ENCODE measurements at places on chromosomes 7 and 10.

GRCh38 chr7:1809601-1810258, 139.7 kb downstream of the ELFN1 start:
- DNase-seq: no peak

GRCh38 chr10:124892031-124892430, 49.9 kb upstream of the ZRANB1 start:
- no peak for DNase-seq

- DNase-seq: no peak
These were observed 6.5 kb upstream of the PGAM2 start for GRCh38 chr7:44071726-44072363.

DNA sequence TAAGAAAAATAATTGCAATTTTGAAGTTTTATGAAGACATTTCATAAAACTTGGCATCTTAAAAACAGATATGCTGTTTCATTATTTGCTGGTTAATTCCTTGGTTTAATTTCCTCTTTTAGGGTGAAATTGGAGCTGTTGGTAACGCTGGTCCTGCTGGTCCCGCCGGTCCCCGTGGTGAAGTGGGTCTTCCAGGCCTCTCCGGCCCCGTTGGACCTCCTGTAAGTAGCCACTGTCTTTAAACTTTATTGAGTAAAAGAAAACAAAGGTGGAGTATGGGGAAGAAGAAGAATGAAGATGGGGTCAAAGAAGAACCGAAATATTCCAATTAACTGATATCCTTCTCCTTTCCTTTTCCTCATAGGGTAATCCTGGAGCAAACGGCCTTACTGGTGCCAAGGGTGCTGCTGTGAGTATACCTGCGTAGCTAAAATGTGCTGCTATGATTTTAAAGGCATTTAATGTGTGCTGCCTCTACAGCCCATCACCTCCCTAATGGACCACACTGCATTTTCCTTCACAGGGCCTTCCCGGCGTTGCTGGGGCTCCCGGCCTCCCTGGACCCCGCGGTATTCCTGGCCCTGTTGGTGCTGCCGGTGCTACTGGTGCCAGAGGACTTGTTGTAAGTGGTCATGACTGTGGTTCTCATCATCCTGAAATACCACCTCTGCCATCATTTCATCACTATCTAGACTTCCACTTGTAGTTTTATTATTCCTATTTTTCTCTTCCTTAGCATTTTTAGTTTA, 14.7 kb downstream of the COL1A2 start:
- DNase-seq: no peak

- no peak for DNase-seq
These were observed 78.9 kb downstream of the FOXL3 start for GRCh38 chr7:368651-369475.

- DNase-seq: no peak
These were observed 95.1 kb upstream of the SAMD8 start for GRCh38 chr10:75016325-75016724.

DNA sequence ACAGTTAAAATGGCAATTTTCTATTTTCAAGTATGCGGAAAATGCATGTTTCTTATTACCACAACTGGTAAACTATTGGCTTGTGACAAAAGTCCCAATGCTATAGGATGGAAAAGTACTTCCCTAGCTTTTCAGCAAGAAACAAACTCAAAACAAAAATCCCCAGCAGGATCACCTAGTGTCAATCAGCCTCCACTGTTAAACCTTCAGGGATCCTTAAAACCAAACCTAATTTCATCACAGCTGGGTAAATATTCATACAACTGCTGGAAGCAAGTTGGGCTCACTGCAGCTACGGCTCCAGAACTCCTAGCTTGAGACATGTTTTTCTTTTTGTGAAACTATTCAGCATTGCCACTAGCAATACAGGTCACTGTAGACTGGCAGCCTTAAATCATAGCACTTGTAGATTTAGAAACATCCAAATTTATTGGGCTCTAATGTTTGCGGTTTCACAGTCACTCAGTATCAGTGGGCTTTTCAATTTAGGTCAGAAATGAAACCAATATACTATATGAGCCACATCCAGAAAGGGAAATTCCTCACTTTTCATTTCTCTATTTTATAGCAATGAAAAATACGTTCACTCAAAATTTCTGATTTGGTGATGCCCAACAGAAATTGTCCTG, 145.2 kb upstream of the ANK3 start:
- DNase-seq: no peak

GRCh38 chr7:100612730-100613390, 520 bp downstream of the MOSPD3 start:
- no peak for DNase-seq

DNA sequence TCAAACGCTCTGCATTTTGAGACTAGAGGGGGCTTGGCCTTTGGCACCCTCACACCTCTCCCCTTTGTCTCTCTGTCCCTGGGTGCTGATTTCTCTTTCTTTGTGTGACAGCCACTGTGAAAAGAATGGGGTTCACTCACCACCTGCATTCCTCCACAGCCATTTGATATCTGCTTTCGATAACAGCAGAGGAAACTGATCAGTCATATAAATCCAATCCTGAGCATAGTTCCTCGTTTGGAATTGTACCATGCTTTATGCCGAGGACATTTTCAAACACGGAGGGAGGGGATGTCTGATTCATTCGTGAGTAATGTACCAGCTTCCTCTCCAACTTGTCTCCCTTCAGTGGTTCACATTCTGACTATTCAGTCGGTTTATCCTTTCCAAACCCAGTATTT, 15.8 kb downstream of the MET start:
- no peak for DNase-seq

- no peak for DNase-seq
These were observed 183.6 kb downstream of the TAX1BP1 start for GRCh38 chr7:27923642-27923980.

DNA sequence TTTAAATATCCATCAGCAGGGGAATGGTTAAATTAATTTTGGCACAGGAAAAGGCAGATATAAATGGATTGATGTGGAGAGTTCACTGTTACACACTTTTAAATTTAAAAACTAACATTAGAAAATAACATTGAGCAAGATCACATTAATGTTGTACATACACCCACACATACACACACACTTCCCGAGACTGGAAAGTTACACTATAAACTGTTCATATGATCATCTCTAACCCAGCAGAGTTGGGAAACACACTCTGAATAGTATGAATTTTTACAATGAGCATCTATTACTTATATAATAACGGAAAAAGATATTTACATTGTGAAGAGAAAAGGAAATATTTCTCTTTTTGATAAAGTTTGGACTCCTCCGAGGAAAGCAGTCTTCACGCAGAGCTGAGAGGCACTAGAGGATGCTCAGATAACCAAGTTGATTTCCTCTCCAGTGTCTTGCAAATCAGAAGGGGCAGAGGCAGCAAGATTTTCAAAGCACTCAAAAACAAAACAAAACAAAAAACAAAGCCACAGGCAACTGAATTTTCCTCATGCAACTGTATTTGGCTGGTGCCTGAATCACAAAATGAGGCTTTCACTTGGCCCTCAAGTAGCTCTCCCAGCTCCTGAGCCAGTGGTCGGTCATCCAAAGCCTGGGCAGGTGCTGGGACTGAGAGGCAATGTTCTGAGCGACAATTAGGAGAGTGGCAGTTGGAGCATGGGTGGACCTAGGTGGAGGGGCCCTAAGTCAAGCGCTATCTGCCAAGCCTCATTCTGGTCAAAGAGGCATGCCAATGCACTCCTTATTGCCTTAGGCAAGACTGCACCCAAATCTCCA, 10.5 kb upstream of the GATAD1 start:
- DNase-seq: no peak

- DNase-seq: no peak
These were observed 8.3 kb downstream of the ALKBH4 start for GRCh38 chr7:102456327-102456726.

GRCh38 chr10:62830679-62831078, 14.5 kb upstream of the EGR2 start:
- no peak for DNase-seq

- DNase-seq: no peak
These were observed 4.1 kb downstream of the ACBD7 start for GRCh38 chr10:15084502-15084922.

DNA sequence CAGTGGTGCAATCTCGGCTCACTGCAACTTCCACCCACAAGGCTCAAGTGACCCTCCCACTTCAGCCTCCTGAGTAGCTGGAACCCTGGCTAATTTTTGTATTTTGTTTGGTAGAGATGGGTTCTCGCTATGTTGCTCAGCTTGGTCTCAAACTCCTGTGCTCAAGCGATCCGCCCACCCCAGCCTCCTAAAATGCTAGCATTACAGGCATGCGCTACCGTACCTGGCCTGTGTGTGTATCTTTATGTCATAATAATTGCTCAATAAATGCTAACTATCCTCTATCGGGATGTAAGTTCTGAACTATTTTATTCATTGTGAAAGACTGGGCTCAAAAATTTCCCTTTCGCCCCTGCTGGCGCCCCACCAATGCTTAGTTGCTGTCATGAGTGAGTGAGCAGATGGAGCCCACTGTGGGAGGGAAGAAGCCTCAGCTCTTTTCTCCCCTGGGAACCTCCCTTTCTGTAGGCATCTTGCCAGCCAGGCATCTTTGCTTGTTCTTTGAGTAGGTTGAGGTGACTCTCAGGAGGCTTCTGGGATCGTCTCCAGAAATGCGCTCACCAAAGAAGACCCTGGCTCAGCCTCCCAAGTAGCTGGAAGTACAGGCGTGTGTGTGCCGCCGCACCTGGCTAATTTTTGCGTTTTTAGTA, 38.3 kb downstream of the CAMK1D start:
- DNase-seq: no peak

GRCh38 chr10:80443531-80443974, 10.6 kb upstream of the TSPAN14 start:
- DNase-seq: no peak

DNA sequence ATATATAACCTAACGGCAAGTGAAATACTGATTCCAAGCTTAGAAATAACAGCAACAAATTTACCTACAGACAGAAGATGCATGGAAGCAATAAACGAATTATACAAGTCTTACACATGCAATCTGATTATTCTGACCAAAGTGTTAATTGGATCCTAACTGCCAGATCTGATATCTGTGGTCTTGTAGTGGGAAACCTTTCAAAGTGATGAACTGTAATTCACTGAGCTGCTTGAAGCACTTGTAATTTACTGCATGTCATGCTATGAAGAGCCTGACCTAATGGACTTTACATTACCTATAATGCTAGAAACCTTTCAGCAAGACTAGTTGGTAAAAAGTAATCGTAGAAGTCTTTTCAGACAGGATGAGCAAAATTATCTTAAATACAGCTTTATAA, 205.6 kb downstream of the FOXP2 start:
- DNase-seq: no peak

- DNase-seq: no peak
These were observed 51.8 kb upstream of the MRLN start for GRCh38 chr10:59805014-59805413.

DNA sequence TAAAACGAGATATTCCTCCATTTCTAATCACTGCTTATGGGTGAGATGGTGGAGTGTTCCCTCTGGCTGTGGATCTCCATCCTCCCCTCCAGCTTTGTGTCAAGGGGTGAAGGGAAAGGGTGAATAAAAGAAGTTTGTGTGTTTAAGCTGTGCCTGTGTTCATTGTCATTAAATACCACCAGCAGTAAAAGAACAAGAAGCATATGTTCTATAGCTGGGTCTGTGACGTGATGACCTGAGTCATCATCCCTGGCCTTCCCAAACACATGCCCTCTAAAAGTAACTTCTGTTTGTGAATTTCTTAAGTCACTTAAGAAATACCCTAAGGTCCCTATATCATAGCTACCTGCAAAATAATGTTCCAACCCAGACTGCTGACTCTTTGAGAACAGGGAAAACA, 104.9 kb downstream of the PPP1R17 start:
- DNase-seq: no peak

DNA sequence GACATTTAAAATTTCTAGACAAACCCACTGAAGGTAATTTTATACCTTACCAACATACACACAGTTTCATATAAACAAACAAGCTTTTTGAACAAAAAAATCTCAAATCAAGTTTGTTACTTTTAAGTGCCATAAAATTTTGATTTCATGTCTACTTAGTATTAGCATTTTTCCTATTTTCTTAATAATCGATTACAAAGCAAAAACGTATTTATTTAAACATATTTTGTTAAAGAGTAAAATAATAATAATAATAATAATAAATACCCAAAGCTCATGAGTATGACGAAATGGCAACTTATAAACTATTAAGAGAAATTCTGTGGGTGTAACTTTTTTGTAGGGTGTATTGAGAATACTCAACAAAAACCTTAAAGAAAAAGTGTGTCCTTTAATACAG, 177.6 kb downstream of the GALNT11 start:
- DNase-seq: no peak

DNA sequence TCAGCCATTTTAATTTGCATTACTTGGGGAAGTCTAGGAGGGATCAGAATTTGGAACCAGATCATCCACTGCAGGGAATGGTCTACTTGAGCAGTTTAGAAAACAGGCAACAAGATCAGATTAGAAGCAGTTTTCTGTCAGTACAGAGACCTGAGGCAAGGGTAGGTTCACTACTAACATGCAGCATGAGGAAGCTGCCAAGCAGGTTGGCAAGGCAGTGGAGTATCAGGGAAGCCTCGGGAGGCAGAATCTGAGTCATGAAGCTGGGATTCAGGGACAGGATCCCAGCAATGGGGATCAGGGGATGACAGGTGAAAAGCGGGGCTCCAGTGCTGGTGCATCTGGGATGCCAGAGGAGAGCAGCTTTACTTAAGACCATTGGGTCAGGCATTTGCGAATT, 28.1 kb downstream of the ENO4 start:
- no peak for DNase-seq

GRCh38 chr10:60208676-60209269, 180.9 kb downstream of the ANK3 start:
- DNase-seq: no peak

DNA sequence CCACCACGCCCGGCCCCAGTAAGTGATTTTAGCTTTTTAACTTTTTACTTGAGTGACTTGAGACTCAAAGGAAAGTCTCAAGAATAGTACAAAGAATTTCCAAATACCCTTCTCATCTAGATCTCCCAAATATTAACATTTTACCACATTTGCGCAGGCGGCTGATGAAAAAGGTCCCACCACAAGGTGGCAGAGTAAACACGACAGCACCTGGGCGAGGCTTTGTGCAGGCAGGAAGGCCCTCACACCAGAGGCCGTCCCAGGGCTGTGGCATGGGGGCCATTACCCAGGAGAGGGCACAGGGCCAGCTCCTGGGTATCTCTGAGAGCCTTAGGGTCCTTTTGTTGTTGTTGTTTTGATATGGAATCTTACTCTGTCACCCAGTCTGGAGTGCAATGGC, 50.0 kb upstream of the WIPI2 start:
- no peak for DNase-seq

GRCh38 chr10:101071267-101071884, 9.6 kb downstream of the KAZALD1 start:
- no peak for DNase-seq
